ENCODE measurements at places on chromosomes 5 and 9. TPM values are rescaled to one million over a fixed set of nuclear protein-coding genes. Genes with fewer than 3 reads are reported as not detected.

The LRRC70 gene
- total RNA-seq = 8.6 TPM

The GRM6 gene
- not detected for total RNA-seq

The TAF11L5 gene
- not detected for total RNA-seq

The TUT7 gene
- total RNA-seq = 54.4 TPM

The PAX5 gene
- 0.17 TPM for total RNA-seq

The RMI1 gene
- 5.6 TPM for total RNA-seq

The MLANA gene
- total RNA-seq = not detected

The FAT2 gene
- 0.19 TPM for total RNA-seq

The KIF4B gene
- total RNA-seq = not detected

The GDF9 gene
- total RNA-seq = 0.22 TPM

The RASGRF2 gene
- 6.6 TPM for total RNA-seq

The C5orf46 gene
- total RNA-seq = not detected

The BTF3 gene
- 438 TPM for total RNA-seq

The HTR4 gene
- not detected for total RNA-seq

The IFNA2 gene
- total RNA-seq = not detected

The PCDHGA1 gene
- 0.34 TPM for total RNA-seq

The GLRA1 gene
- not detected for total RNA-seq

The NIM1K gene
- not detected for total RNA-seq

The CENPK gene
- 1.7 TPM for total RNA-seq

The POU5F2 gene
- 4.2 TPM for total RNA-seq

The LIFR gene
- 165 TPM for total RNA-seq

The MAT2B gene
- 38.8 TPM for total RNA-seq

The SLC25A48 gene
- total RNA-seq = 0.94 TPM

The CYLC2 gene
- not detected for total RNA-seq

The GFI1B gene
- total RNA-seq = not detected

The SEMA4D gene
- 6.0 TPM for total RNA-seq

The SPATA31D1 gene
- not detected for total RNA-seq

The LRRC19 gene
- total RNA-seq = not detected

The STK10 gene
- 61.6 TPM for total RNA-seq

The GAS1 gene
- 74.8 TPM for total RNA-seq

The SLC1A3 gene
- total RNA-seq = 114 TPM

The SPATA6L gene
- 5.3 TPM for total RNA-seq

The BRINP1 gene
- not detected for total RNA-seq

The SLF1 gene
- 4.9 TPM for total RNA-seq

The PCAT7 gene
- not detected for total RNA-seq

The IFNA13 gene
- not detected for total RNA-seq

The CMBL gene
- total RNA-seq = 16.1 TPM

The ST6GALNAC4 gene
- total RNA-seq = 9.6 TPM

The INSL4 gene
- not detected for total RNA-seq

The HRH2 gene
- 4.8 TPM for total RNA-seq

The RLN1 gene
- total RNA-seq = not detected

The ORM1 gene
- total RNA-seq = not detected

The NR6A1 gene
- 4.4 TPM for total RNA-seq

The PCDHB14 gene
- total RNA-seq = 3.8 TPM

The IL5 gene
- total RNA-seq = not detected

The GLIPR2 gene
- total RNA-seq = 55.1 TPM

The SLC38A9 gene
- 20.2 TPM for total RNA-seq

The ZNF883 gene
- total RNA-seq = 1.5 TPM

The KCNIP1 gene
- not detected for total RNA-seq

The SLC4A9 gene
- not detected for total RNA-seq

The DOCK2 gene
- 52.4 TPM for total RNA-seq

The NTRK2 gene
- 51.5 TPM for total RNA-seq

Data from subcutaneous adipose tissue (tissue), 4 donors.